ENCODE measurements at places on chromosomes 6 and 20. TPM values are rescaled to one million over a fixed set of nuclear protein-coding genes. Genes with fewer than 3 reads are reported as not detected.
A peak's percentile ranks its signal among the peaks of the same experiment; 100 is the strongest.

GRCh38 chr20:54433636-54434035, 41.8 kb upstream of the DOK5 start:
- H3K27ac ChIP-seq, result no peak overlapping the region
- H3K4me3 ChIP-seq, result no peak overlapping the region
- peaks cover 3% of the 10 kb centered on the region for H3K4me1 ChIP-seq
- H3K36me3 ChIP-seq, result no peaks in the 10 kb centered on the region
- no peak for DNase-seq
- H3K27me3 ChIP-seq, result no peaks in the 10 kb centered on the region

DNA sequence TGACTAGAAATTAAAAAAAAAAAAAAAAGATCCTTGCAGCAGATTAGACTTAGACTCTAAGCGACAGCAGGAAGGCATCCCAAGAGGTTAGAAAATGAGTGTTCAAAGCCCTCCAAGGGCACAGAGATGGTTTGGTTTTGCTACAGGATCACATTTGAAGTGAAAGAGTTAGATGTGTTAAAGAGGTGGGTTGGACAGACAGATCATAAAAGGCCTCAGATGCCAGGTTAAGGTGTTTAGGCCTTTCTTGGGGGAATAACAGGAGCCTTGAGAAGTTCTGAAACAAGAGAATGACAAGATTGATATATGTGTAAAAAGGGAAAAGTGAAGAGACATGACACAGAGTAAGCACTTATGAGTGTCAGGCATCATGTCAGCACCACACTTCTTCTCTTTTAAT, 107.5 kb downstream of the FYN start:
- H3K4me3 ChIP-seq, result no peak overlapping the region
- DNase-seq, result no peak
- H3K4me1 ChIP-seq, result peaks cover 81% of the 10 kb centered on the region
- no peaks in the 10 kb centered on the region for H3K27me3 ChIP-seq

DNA sequence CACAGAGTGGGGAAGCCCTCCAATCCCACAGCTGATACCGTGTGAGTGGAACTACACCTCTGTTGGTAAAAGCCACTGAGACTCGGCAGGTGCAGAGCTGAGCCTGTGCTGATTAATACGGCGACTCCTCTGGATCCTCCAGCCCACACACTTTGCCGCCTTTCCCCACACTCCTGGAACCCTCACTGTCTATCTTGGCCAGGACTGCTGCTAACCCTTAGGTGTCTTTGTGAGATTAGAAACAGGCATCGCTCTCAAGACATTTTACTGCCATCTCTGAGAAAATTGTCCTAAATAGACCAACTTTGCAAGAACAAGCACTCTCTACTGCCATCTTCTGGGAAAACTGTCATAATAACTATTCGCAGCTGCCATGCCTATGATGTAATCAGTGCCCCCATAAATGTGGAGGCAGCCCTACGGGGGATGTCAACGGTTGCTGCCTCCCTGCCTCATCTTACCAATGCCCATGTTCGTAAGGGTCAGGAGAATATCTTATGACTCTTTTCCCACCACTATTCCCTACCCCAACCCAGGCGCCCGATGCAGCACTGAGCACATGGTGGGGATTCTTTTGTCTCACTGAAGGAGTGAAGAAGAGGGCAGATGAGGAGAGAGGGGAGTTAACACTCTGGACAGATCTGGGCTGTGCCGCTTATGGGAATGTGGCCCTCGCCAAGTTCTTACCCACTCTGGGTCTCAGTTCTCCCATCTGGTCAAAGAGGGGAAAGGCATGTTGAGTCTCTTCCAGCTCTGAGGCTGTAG, 26.1 kb upstream of the KCNB1 start:
- no peaks in the 10 kb centered on the region for H3K27me3 ChIP-seq
- DNase-seq, result peak; percentile 12
- peaks cover 16% of the 10 kb centered on the region for H3K4me1 ChIP-seq
- no peaks in the 10 kb centered on the region for H3K36me3 ChIP-seq
- H3K4me3 ChIP-seq, result no peak overlapping the region
- H3K27ac ChIP-seq, result peak overlapping the region; percentile 23

DNA sequence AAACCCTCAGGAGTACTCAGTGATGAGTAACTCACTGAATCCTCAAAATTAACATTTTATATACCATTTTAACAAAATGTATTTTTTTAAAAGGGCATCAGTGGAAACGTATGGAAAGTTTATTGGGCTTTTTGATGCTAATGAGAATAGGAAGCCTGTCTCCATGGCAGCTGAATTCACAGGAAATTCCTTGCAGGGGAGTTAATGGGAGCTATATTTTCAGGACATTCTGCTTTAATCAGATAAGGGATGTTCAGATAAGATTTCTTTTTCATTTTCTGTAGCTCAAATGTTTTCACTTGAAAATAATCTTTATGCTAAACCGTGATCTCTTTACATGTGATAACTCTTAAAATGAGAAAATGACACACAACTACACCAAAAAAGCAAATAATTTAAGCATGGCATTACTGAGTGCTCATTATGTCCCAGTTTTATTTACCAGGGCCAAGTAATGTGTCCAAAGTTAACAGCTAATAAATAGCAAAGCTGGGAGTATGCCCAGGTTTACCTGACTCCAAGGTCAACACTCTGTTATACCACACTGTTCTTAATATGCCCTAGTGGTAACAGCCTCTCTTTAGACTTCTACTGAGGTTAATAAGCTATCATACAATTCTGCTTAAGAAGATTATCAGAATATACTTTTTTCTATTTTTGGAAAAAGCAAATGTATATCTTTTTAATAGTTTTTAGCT, 348.1 kb downstream of the GRIK2 start:
- DNase-seq, result no peak
- H3K4me3 ChIP-seq, result no peak overlapping the region
- H3K4me1 ChIP-seq, result peaks cover 13% of the 10 kb centered on the region
- H3K36me3 ChIP-seq, result peaks cover 10% of the 10 kb centered on the region
- no peak overlapping the region for H3K27ac ChIP-seq

Gene C20orf204
- total RNA-seq, result 2.3 TPM

DNA sequence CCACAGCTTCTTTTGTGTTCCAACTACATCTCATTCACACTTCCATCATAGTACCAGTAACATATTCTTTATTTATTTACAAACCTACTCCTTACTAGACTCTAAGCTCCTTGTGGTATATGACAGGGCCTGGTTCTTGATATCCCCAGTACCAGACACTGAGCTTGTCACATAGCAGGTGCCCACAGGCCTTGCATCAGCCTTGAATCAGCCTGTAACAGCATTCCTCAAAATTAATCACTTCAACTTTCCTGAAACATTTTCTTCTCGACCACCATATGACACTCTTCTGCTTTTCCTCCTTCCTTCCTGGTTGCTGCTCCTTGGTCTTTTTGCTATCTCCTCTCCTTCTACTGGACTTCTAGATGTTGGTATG, 24.7 kb upstream of the SRPK1 start:
- peaks cover 2% of the 10 kb centered on the region for H3K36me3 ChIP-seq
- H3K27ac ChIP-seq, result no peak overlapping the region
- H3K4me3 ChIP-seq, result no peak overlapping the region
- no peaks in the 10 kb centered on the region for H3K4me1 ChIP-seq
- no peak for DNase-seq
- H3K27me3 ChIP-seq, result no peaks in the 10 kb centered on the region

Gene BNIP5
- total RNA-seq, result not detected

Gene HCRTR2
- total RNA-seq, result not detected

Gene LRRC73
- total RNA-seq, result 2.1 TPM

- H3K27me3 ChIP-seq, result no peaks in the 10 kb centered on the region
- H3K4me1 ChIP-seq, result no peaks in the 10 kb centered on the region
- no peak overlapping the region for H3K27ac ChIP-seq
- H3K4me3 ChIP-seq, result no peak overlapping the region
These were observed 1.3 kb upstream of the VNN1 start for GRCh38 chr6:132715204-132715603.

Gene DSE
- 23.5 TPM for total RNA-seq

Gene NUS1
- 35.7 TPM for total RNA-seq

Gene AP5S1
- total RNA-seq, result 12.8 TPM

Gene FGD2
- total RNA-seq, result not detected

- H3K27ac ChIP-seq, result no peak overlapping the region
- H3K4me1 ChIP-seq, result no peaks in the 10 kb centered on the region
- H3K27me3 ChIP-seq, result no peaks in the 10 kb centered on the region
- H3K4me3 ChIP-seq, result no peak overlapping the region
These were observed 126.4 kb downstream of the OPRM1 start for GRCh38 chr6:154165478-154165877.

DNA sequence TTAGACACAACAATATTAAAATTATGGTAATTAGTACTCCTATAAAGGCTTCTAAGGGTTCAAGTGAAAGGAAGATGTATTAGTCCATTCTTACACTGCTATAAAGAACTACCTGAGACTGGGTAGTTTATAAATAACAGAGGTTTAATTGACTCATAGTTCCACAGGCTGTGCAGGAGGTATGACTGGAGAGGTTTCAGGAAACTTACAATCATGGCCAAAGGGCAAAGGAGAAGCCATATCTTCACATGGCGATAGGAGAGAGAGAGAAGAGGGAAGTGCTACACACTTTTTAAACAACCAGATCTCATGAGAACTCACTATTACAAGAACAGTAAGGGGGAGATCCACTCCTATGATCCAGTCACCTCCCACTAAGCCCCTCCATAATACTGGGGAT, 52.9 kb downstream of the TINAG start:
- H3K27me3 ChIP-seq, result no peaks in the 10 kb centered on the region
- DNase-seq, result no peak
- H3K4me1 ChIP-seq, result no peaks in the 10 kb centered on the region
- H3K36me3 ChIP-seq, result no peaks in the 10 kb centered on the region
- no peak overlapping the region for H3K4me3 ChIP-seq

Gene RIMS1
- 4.5 TPM for total RNA-seq

DNA sequence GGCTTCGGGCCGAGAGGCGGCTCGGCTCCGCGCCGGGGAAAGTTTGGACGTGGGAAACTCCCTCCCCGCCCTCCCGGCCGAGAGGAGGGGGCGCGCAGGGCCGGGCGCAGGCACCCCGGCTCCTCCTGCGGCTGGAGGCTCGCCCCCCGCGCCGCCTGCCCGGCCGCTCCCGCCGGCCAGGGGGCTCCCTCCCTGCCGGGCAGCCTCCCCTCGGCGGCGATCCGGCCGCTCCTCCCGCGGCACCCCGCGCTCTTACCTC, 370 bp downstream of the CDH22 start:
- H3K27ac ChIP-seq, result no peak overlapping the region
- no peak for DNase-seq
- peaks cover 90% of the 10 kb centered on the region for H3K27me3 ChIP-seq
- no peak overlapping the region for H3K4me3 ChIP-seq

DNA sequence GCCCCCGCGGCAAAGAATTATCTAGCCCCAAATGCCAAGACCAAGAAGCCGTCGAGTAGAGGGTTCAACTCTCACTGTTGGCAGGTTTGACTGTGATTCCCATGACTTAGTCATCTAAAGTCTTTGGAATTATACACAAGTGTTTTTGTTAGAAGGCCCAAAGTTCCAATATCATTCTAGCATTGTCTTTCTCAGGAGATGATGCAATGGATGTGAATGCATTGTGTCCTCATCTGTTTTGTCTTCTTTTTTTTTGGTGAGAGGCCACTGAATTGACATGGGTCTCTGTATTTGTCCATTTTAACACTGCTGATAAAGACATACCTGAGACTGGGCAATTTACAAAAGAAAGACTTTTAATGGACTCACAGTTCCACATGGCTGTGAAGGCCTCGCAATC, 290.5 kb upstream of the ZFP64 start:
- peaks cover 4% of the 10 kb centered on the region for H3K4me1 ChIP-seq
- no peak overlapping the region for H3K4me3 ChIP-seq
- H3K27ac ChIP-seq, result no peak overlapping the region
- no peaks in the 10 kb centered on the region for H3K27me3 ChIP-seq
- no peak for DNase-seq

Gene NT5DC1
- total RNA-seq, result 28.3 TPM

GRCh38 chr6:151101161-151101815, 138.5 kb upstream of the AKAP12 start:
- H3K27ac ChIP-seq, result no peak overlapping the region
- H3K27me3 ChIP-seq, result no peaks in the 10 kb centered on the region
- no peak overlapping the region for H3K4me3 ChIP-seq
- DNase-seq, result no peak

GRCh38 chr6:44078827-44079671, 48.2 kb downstream of the MRPL14 start:
- H3K36me3 ChIP-seq, result no peaks in the 10 kb centered on the region
- peaks cover 14% of the 10 kb centered on the region for H3K27me3 ChIP-seq
- H3K4me3 ChIP-seq, result peak overlapping the region; percentile 65

GRCh38 chr20:23231561-23232218, 118.9 kb upstream of the NXT1 start:
- H3K27me3 ChIP-seq, result peaks cover 12% of the 10 kb centered on the region
- no peaks in the 10 kb centered on the region for H3K36me3 ChIP-seq
- no peaks in the 10 kb centered on the region for H3K4me1 ChIP-seq
- H3K4me3 ChIP-seq, result no peak overlapping the region
- no peak overlapping the region for H3K27ac ChIP-seq

DNA sequence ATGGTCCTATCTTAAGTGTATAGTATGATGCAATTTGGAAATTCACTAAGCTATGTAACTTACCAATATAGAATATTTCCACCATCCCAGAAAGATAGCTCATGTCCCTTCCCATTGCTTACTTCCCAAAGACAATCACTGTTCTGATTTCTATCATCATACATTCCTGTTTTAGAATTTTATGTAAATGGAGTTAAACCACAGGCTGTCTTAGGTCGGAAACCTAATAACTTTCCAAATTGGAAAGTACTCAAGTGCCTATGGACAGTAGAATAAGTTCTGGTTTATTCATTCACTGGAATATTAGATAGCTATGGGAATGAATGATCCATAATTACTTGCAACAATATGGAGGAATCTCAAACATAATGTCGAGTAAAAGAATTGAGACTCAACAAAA, 20.1 kb downstream of the ENPP3 start:
- H3K4me1 ChIP-seq, result no peaks in the 10 kb centered on the region
- no peaks in the 10 kb centered on the region for H3K27me3 ChIP-seq
- H3K4me3 ChIP-seq, result no peak overlapping the region
- DNase-seq, result no peak
- no peaks in the 10 kb centered on the region for H3K36me3 ChIP-seq

GRCh38 chr6:141540207-141540606, 592.5 kb upstream of the GJE1 start:
- no peak overlapping the region for H3K4me3 ChIP-seq
- no peak for DNase-seq
- H3K27me3 ChIP-seq, result no peaks in the 10 kb centered on the region
- peaks cover 10% of the 10 kb centered on the region for H3K4me1 ChIP-seq
- H3K27ac ChIP-seq, result no peak overlapping the region

Gene CNR1
- 8.4 TPM for total RNA-seq

GRCh38 chr6:117074672-117075071, 190.7 kb upstream of the VGLL2 start:
- H3K4me3 ChIP-seq, result no peak overlapping the region
- H3K4me1 ChIP-seq, result no peaks in the 10 kb centered on the region
- no peaks in the 10 kb centered on the region for H3K36me3 ChIP-seq
- H3K27me3 ChIP-seq, result peaks cover 19% of the 10 kb centered on the region
- no peak overlapping the region for H3K27ac ChIP-seq

- no peaks in the 10 kb centered on the region for H3K36me3 ChIP-seq
- no peaks in the 10 kb centered on the region for H3K4me1 ChIP-seq
- H3K27me3 ChIP-seq, result no peaks in the 10 kb centered on the region
These were observed 9.0 kb upstream of the SCML4 start for GRCh38 chr6:107833136-107833535.

Gene TFAP2D
- total RNA-seq, result not detected

Gene GMEB2
- total RNA-seq, result 14.6 TPM
